ENCODE measurements at places on chromosomes 4 and X.

DNA sequence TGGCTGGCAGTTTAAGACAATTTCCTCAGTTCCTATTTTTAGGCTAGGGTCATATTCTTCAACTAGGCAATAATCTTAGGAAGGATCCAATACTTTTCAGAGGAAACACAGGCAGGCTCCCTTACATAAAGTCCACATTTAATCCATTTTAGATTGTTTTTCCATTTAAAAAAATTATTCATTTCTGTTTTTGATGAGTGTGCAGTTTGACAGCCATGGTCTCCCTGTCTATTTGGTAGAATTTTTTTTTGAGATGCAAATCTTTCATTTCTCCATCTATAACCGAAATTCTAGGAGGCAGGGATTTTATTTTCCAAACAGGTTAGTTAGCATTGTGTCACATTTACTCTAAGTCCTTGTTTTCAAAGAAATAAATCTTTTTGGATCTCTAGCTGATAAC is 326.8 kb downstream of the PPP4R3C start:
- no peak for DNase-seq

DNA sequence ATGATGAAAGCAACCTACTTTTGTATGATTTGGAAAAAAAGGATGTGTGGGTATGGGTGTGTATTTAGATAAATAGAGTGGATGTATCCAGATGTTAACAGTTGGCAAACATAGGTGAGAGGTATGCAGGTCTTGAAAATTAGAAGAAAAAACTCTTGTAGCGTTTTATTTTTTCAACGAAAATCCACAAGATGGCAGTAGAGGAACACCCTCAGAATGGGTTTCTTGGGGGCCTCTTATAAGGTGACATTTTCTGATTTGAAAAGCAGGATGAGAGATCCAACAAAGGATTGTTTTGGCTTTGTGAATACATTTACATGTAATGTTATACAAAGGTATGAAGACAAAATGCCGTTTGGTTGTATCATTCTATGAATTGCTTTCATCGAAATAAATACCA is 68.3 kb downstream of the FMR1NB start:
- no peak for DNase-seq

- DNase-seq = peak; percentile 36
Observed at GRCh38 chr4:78057600-78058550, 752 bp downstream of the FRAS1 start.

DNA sequence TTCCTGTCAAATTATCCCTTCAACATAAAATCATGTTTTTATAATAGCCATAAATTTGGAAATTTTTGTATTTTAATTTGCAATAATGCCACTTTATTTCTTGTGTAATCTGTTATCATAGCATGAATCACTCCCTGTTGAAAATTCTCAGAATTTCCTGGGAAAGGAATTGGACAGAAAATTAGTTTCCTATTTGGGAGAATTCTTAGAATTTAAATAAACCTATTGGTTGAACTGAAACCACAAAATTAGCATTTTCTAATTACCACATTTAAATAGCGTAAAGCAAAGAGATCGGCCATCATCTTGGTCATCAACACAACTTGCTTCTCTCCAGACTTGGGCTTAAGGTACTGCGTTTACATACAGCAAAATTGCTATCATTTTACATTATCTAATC is at the start of gene CSN1S1:
CSN1S1 (plus strand) TSS at position 301 of the 400 bp plus-strand sequence. CDS start 1,488 bp downstream, outside the sequence.
- DNase-seq = no peak

GRCh38 chr4:158799013-158799770 is 30.4 kb downstream of the FNIP2 start:
- DNase-seq = no peak

GRCh38 chr4:96149894-96150293 is 310.0 kb downstream of the PDHA2 start:
- DNase-seq = no peak

DNA sequence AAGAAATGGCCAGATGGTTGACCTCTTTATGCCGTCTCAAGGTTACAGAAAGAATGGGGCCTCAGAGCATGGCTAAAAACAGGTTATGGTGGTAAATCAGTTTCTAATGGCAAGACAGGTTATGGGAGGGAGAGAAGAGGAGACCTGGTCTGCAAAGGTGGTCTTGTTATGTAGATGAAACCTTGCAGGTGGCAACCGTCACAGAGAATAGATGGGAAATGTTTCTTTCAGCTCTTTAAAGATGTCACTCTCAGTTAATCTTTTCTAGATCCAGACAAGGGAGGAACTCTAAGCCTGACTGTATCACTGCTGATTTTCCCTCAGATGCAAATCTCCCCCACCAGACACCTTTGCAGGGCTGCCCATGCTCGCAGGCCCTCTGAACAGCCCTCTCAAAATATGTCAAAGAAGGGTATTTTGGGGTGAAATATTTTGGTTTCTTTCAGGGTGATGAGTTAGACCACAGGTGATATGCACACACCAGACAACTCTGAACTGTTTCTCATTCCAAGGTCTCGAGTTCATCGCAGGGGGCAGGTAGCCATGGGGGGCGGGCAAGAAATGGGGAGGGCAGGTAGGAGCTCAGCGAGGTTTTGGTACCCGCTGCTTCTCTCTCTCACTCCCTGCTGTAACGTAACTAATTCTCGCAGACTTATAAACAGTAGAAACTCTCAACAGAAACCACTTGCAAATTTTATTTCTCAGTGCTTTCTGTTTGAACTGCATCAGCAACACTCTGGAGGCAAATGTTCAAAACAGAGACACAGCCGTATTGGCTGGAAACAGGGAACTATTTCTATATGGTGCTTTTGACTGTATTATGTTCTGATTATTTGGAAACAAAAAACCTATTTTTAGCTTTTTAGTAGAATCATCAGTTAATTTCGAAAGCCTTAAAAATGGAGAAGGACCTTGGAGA is 32.4 kb downstream of the CASP3 start:
- no peak for DNase-seq

GRCh38 chrX:1224954-1225353 is 12.5 kb upstream of the CRLF2 start:
- no peak for DNase-seq

- DNase-seq = no peak
Observed at GRCh38 chrX:6644411-6644810, 109.5 kb upstream of the VCX3A start.

DNA sequence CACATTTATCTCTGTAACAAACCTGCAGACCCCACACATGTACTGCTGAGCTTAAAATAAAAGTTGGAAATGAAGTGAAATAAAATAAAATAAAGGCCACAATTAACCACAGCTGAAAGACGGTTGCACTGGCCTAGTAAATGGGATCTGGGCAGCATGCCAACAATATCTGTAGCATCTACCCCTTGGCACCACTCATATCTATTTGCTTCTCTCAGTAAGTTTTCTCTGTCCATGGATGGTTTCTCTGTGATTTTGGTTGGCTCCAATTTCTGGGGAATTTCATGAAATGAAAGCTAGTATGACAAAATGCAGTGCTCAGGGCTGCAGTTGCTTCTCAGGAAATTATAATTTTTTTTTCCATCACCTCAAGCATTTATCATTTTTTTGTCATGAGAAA is 172.0 kb upstream of the IL15 start:
- no peak for DNase-seq

DNA sequence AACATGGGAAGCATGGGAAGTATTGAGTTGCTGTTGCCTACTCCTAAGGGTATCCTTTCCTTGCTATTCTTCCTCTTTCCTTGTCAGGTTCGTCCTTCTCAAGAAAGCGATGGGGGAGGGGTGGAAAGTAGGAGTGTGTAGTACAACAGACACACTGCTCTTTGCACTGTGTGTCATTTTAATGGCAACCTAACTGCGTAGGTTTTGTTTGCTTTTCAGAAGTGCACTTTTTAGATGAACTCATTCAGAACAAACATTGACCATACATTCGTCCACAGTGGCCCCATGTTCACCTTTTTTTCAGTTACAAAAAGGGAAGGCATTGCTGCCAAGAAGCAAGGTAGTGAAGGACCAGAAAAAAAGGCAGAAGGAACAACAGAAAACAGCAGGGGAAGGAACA is 10.2 kb upstream of the YIPF6 start:
- no peak for DNase-seq

- peak; percentile 53 for DNase-seq
Observed at GRCh38 chrX:38817004-38817703, 15.9 kb downstream of the MID1IP1 start.

- DNase-seq = no peak
Observed at GRCh38 chrX:123625952-123626351, 106.9 kb downstream of the THOC2 start.

- no peak for DNase-seq
Observed at GRCh38 chr4:81574991-81575390, 103.3 kb upstream of the RASGEF1B start.

DNA sequence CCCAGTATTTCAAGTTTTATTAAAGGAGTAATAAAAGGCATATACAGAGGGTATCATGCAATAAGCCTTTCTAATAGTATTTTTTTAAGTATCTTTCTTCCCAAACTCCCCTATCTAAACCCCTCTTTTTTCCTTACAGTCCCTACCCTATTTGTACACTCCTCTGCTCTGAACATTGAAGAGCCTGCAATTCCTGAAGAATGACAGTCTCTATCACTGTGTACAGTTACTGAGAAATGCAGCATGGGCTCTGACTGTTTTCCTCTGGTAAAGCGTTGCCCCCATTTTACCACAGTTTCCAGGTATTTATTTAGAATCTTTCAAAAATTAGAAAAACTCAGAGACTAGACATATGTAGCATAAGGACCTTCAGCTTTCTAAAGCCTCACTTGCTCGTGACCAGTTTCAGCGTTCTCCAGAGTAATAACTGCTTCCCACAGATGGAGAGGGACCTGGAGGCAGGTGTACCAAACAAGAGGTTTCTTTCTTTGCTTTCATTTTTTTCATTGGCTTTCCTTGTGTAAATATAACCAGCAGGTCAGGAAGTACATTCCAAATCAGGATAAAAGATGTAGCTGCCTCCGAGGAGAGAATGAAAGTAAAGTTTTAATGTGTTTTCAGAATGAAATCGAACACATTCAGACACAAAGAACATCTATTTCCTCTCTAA is 230.8 kb downstream of the CFAP299 start:
- DNase-seq = no peak

DNA sequence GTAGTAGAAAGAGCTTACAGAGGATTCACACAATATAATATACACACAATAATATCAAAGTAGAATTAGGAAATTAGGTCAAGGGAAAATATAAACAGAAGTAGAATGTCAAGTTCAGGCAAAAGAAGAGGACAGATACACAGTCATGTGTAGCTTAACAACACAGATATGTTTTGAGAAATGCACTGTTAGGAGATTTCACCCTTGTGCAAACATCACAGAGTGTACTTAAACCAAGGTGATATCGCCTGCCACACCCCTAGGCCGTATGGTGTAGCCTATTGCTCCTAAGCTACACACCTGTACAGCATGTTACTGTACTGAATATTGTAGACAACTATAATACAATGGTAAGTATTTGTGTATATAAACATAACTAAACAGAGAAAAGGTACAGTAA is 110.0 kb upstream of the EDNRA start:
- no peak for DNase-seq

- DNase-seq = no peak
Observed at GRCh38 chr4:152220201-152220666, 315.7 kb downstream of the FBXW7 start.

- no peak for DNase-seq
Observed at GRCh38 chr4:65437102-65437501, 233.2 kb downstream of the EPHA5 start.

GRCh38 chr4:164383358-164384220 is 370.3 kb upstream of the SMIM31 start:
- DNase-seq = no peak

GRCh38 chrX:154436983-154437752 is at the start of gene GDI1:
Gene GDI1 (plus strand): TSS chrX:154437154. CDS start chrX:154437255, 101 bp downstream.
- DNase-seq = peak; percentile 65

GRCh38 chrX:84175958-84176357 is 12.0 kb downstream of the RPS6KA6 start:
- no peak for DNase-seq

- no peak for DNase-seq
Observed at GRCh38 chr4:8913121-8913857, 41.6 kb upstream of the HMX1 start.

DNA sequence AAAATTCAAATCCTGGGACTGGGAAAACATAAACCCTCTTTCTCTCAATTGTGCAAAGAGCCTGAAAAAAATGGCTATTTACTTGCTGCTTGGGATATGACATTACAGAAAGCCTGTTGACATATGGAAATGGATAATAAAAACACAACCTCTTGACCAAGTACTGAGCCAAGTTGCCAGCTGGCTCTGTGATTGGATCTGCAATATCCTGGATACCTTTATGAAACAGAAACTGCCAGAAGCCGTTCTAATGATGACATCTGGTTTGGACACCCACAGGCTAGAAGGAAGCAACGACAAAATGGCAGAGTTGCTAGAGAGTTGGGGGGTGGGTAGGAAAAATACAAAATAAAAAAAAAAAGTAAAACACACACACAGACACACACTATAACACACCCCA is 481.4 kb downstream of the FAT4 start:
- DNase-seq = no peak

- DNase-seq = no peak
Observed at GRCh38 chr4:16122784-16123183, 39.0 kb upstream of the PROM1 start.

DNA sequence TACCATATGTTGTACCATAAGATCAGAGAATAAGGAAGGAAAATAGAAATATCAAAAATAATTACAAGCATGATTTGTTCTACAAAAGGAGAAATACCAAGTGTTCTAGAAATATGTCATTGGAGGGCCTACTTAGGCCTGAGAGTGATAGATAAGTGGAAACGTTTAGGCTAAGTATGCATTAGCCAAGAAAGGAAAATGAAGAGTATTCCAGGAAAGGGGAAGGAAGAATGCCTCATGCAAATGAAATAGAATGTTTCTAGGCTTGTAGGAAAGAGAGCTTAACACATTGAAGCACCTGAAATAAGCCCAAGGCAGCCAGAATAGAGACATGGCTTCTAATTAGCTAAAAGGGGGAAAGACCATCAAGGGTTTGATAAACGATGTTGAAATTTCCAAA is 595.7 kb upstream of the ATOH1 start:
- DNase-seq = no peak
